ENCODE measurements at places on chromosomes 3 and 15.
A peak's percentile ranks its signal among the peaks of the same experiment; 100 is the strongest.

- no peak for DNase-seq
These were observed 30.4 kb upstream of the FLNB start for GRCh38 chr3:57977818-57978235.

DNA sequence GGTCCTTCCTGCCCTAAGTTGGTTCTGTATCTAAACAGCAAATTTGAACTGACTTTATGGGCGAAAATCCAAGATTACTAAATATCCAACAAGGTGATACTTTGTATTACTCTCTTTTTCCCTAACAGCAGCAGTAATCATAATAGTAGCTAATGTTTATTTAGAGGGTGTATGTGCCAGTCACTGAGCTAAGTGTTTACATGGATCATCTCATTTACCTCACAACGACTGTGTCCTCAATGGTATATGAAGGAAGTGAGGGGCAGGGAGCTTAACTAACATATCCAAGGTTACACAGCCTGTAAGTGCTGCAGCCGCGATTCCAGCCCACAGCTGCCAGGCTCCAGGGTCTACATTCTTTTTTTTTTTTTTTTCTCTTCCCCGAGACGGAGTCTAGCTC lies 10.3 kb upstream of the LRRC34 start:
- no peak for DNase-seq

- peak; percentile 14 for DNase-seq
These were observed 5.6 kb downstream of the RBP1 start for GRCh38 chr3:139533781-139534454.

- DNase-seq: no peak
These were observed 19.1 kb upstream of the APEH start for GRCh38 chr3:49654955-49655556.

DNA sequence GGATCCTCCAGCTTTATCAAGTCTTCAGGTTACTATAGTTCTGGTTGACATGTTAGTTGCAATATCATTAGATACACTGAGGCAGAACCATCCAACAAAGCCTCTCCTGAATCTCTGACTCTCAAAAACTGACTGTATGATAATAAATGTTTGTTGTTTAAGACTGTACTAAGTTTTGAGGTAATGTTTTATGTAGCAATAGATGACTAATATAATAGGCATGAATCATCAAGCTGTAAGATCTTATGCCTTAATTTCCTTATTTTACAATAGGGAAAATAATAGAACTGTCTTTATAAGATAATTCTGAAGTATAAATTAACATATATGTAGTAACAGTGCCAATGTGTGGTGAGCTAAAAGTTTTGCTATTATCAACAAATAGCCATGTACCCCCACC lies 88.9 kb upstream of the TBC1D5 start:
- no peak for DNase-seq

GRCh38 chr3:138786788-138787271 lies 47.9 kb downstream of the PIK3CB start:
- DNase-seq: peak; percentile 54

GRCh38 chr15:90924375-90924774 lies 8.0 kb downstream of the HDDC3 start:
- no peak for DNase-seq

DNA sequence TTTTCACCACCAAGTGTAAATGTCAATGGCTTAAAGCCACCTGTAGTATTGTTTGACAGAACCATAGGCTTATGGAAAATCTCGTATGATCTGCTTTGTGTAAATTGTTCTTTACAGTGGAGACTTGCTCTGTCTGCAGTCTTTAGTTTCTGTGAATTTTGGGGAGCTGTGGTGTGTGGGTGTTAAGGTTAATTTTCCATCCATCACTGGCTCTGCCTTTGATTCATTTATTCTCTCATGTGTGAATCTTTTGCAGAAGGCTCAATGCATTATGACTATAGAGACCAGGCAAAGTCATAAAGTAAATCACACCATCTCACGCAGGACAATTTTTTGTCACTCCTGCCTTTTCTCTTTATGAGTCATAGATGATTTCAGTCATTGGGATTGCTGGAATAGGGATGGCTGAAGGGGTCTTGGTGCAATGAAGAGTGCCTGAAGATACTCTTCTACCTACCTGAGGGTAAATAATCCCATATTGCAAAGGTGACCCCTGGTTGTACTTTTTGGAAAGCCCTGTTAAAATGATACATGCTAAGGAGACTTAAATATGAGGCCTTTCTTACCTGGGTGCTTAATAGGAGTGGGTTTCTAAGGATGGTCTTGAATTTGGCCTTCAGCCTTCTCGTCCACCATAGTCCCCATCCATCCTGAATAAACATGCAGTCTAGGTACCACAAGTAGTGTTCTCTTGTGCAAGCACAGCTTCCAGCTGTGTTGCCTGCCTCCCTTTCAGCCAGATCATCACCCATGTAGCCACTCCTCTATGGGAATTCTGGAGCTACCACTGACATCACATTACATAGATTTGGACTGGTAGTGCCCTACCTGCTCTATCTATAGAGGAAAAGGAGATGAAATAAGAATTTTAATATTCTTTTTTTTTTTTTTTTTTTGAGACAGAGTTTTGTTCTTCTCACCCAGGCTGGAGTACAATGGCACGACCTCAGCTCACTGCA lies 14.3 kb downstream of the TGFBR2 start:
- no peak for DNase-seq

DNA sequence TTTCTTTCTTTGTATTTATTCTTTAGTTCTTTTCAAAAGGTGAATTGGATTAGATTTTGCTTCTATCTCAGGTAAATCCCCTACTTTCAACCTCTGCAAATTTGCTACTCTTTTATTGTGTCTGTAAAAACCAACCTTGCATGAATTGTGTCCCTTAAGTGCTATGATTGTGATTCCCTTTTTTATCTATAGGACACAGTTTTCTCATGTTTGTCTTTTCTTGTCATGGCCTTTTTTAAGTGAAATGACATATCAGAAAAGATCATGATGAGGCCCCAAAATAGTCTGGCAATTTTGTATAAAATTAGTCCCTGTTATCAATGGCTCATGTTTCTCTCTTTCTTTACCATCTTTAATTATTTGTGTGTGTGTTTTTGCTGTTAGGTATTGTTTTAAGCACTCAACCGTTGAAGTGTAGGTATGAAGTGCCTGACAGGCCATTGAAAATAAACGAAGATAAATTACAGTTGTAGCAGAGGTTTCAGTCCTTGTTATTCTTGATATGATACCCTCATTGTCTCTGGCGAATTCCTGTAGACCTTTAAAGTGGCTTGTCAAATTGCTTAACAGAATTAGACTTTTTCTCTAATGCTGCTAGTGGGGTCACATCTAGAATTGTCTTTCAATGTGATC lies 184.3 kb downstream of the UBE2E2 start:
- no peak for DNase-seq

GRCh38 chr3:176247191-176247590 lies 950.1 kb downstream of the TBL1XR1 start:
- DNase-seq: no peak

DNA sequence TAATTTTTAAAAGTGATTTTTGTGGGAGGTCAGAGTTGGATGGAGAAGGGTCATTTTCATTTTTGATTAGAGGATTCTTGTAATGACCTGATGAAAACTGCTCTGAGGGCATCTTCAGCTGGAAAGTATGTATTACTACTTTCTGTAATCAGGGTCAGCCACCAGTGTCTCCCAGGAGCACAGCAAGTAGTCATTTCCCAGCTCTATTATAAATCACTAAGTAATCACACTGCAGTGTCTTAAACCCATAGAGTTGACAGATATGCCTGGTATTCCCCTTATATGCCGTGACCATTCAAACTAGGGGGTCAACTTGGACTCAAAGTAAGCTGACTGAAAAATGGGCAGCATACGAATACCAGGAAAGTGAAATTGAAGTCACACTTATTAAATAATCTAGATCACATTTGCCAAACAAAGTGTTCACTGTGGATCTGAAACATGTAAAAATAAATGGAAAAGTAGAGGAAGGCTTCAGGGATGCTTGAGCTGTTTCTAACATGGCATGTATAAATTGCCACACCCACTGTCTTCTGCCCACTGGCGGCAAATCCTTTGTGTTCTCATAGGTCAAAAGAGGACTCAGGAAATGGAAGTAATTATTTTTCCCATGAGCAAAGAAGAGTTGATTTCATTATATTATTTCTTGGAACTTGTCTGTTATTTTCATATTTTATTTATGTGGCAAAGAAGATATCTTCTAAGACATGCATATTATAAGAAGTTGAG lies 105.7 kb downstream of the MBNL1 start:
- DNase-seq: no peak

- peak; percentile 29 for DNase-seq
These were observed 131.6 kb downstream of the AQP9 start for GRCh38 chr15:58269455-58270414.

DNA sequence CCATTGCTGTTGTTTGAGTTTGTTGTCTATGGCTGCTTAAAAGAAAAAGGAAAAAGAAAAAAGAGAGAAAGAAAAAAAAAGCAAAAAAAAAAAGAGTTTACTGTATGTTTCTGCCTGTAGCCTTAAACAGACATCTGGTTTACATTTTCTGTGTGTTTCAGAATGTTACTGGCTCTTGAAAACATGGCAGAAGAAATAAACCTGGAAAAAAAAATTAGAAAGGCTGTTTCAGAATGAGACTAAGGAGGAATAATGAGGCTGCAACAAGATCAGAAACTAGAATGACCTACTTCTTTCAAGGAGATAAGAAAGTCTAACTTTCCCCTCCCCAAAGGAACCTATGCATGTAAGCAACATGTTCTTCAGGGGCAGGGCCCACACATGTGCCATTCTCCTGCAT lies 292.1 kb downstream of the DIPK2A start:
- no peak for DNase-seq

DNA sequence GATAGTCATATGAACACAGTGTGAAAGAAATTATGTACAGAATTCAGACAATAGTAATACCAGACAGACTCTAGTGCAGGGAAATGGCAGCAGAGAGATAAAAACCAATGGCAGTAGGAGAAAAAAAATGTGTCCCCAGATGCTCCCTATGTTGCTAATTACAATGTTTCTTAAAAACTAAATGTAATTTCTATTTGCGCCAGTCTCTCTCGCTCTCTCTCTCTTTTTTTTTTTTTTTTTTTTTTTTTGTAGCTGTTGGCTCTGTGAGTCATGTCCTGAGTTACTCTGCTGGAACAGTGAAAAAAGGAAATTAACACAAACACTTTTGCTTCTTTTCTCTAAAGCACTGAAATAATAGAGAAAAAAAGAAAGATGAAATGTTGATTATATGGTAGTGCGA lies 871.9 kb downstream of the GBE1 start:
- DNase-seq: no peak

GRCh38 chr3:40055956-40056355 lies 246.5 kb downstream of the MYRIP start:
- DNase-seq: no peak

DNA sequence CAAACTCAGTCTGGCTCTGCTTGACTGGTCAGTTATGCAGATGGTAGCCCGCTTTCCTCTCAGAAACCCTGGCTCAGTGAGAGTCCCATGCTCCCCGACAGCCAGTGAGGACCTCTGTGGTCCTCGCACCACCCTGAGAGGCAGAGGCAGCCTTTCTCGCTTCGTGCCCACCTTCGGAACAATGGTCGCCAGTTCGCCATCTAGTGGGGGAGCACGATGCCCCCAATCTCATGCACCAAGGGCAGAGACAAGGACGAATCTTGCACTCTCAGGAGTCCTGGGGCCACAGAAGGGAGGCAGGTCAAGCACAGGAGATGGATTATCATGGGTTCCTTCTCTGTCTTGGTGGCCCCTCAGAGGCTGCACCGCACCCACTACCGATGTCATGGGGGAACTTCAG lies 75.2 kb downstream of the RHCG start:
- no peak for DNase-seq

DNA sequence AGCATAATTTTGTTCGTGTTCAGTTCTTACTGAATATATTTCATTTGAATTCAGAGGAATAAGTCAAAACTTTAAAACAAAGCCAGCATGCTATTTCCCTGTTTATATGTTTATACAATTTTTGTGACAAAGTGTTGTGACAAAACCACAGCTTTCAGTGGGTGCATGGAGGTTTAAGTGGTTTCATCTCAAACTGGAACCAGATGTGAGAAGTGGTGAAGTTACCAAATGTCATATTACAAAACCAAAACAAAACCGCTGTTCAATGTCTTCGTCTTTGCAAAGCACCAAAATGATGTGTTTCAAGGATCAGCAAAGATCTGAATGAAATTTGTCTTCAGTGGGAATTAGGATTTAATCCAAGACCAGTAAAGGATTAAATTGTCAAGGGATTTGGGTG lies 59.3 kb upstream of the OSTN start:
- DNase-seq: no peak

GRCh38 chr15:68407141-68407885 lies 24.6 kb downstream of the ITGA11 start:
- DNase-seq: no peak

- DNase-seq: no peak
These were observed 49.4 kb downstream of the CRYBG3 start for GRCh38 chr3:97871186-97871585.

- no peak for DNase-seq
These were observed 39.4 kb downstream of the AAGAB start for GRCh38 chr15:67215102-67215501.

Data from hepatic stellate cell (primary cell).